ENCODE measurements at places on chromosomes 5 and 9. TPM values are rescaled to one million over a fixed set of nuclear protein-coding genes. Genes with fewer than 3 reads are reported as not detected.

The PFN3 gene
- not detected for total RNA-seq

The PCDHGA8 gene
- 1.8 TPM for total RNA-seq

The CREBRF gene
- total RNA-seq: 8.9 TPM

The HMCN2 gene
- total RNA-seq: not detected

The STPG3 gene
- not detected for total RNA-seq

The PKN3 gene
- total RNA-seq: 9.7 TPM

The ECM2 gene
- 5.8 TPM for total RNA-seq

The SECISBP2 gene
- total RNA-seq: 22.0 TPM

The ZNF346 gene
- total RNA-seq: 10.7 TPM

The ALDH7A1 gene
- total RNA-seq: 19.3 TPM

The C5orf24 gene
- total RNA-seq: 40.5 TPM

The CSF1R gene
- not detected for total RNA-seq

The DBH gene
- total RNA-seq: not detected

The CTSL gene
- 423 TPM for total RNA-seq

The ZBTB26 gene
- total RNA-seq: 2.5 TPM

The OCLN gene
- under 0.01 TPM for total RNA-seq

The EIF4E1B gene
- not detected for total RNA-seq

The DMXL1 gene
- total RNA-seq: 13.4 TPM

The RABEPK gene
- total RNA-seq: 17.7 TPM

The TXNDC8 gene
- not detected for total RNA-seq

The F2RL2 gene
- 2.9 TPM for total RNA-seq

The TRPM3 gene
- 3.9 TPM for total RNA-seq

The VLDLR gene
- 15.9 TPM for total RNA-seq

The PCDHA4 gene
- not detected for total RNA-seq

The MRPL36 gene
- total RNA-seq: 24.7 TPM

The GABRG2 gene
- not detected for total RNA-seq

The ADAMTS13 gene
- total RNA-seq: 1.5 TPM

The C5orf52 gene
- total RNA-seq: not detected

The LHX6 gene
- 1.8 TPM for total RNA-seq

The FBN2 gene
- total RNA-seq: 61.7 TPM

The AGXT2 gene
- total RNA-seq: not detected

The AJM1 gene
- 2.7 TPM for total RNA-seq

The SURF2 gene
- 8.7 TPM for total RNA-seq

The SOWAHA gene
- not detected for total RNA-seq

The ZBED3 gene
- total RNA-seq: 0.65 TPM

The CRHBP gene
- 13.8 TPM for total RNA-seq

The BDP1 gene
- 10.5 TPM for total RNA-seq
